Thoracic aorta (tissue), 2 donors: ENCODE measurements at places on chromosomes 4 and X.

GRCh38 chrX:133085785-133086184 is 11.1 kb downstream of the USP26 start:
- no peak for DNase-seq

GRCh38 chrX:97751735-97752134 is 868.0 kb downstream of the RPA4 start:
- no peak for DNase-seq

DNA sequence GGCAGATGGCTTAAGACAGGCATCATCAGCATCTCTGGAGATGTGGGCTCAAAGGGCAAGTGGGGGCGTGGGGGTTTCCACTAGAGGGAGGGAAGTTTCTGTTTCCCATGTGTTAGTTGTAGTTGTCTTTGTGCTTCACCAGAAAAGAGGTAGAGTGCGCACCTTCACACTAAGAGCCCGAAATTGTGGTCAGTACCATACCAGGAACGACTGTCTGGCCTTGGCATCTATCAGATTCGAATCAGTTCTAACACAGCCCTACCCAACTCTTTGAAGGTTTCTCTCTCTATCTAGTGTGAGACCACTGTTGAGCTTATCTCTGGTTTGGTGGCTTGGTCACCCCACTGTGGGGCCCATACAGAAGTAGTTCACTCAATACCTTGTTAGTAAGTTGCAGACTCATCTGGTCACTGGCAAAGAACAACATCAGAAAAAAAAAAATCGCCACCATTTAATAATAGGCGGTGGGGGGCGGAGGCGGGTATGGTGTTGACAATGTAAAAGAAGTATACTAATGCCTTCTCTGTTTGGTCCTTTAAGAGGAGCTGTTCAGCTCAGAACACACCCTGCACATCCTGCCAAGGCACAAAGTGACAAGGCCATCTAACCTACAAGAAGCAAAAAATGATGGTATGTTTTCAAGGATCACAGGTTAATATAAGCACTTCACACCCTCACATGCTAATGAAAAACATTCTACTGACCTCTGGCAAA is 71.1 kb downstream of the NYX start:
- DNase-seq: no peak

- DNase-seq: no peak
Observed at GRCh38 chr4:145937971-145938611, 532 bp downstream of the ZNF827 start.

- DNase-seq: no peak
Observed at GRCh38 chr4:76902233-76902890, 4.4 kb upstream of the SOWAHB start.

DNA sequence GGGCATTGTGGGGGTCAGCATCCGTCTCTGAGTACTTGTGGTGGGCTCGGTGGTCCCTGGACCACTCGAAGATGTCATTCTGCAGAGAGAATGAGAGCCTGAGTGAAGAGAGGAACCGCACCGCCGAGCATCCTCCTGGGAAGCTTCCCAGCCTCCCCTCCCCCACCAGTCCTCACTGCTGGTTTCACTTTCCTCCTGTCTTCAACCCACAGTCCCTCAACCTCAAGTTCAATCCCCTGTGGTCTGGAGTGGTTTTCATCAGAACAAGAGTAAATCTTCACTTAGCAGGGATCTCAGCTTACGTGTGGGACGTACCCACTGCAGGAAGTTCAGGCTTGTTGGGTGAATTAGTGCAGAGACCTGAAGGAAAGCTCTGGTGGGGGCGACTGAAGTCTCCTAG is 117.8 kb downstream of the SCD5 start:
- DNase-seq: no peak

DNA sequence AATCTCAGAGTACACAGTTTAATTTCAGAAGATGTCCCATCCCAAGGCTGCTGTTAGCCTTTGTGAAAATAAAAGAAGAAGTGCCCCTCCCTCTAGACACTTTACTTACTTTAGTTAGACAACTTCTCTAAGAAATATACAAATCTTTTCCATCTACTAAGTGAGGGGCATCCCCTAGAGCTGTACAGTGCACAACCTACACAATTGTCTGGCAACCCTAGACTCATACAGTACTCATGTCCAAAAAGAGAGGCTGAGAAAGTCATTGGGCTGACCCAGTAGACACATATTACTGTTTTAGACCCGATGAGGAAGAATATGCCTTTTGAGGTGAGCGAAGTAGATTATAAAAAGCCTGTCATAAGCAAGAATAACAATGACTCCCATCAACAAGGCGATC is 297.6 kb downstream of the IDS start:
- no peak for DNase-seq
